ENCODE measurements at places on chromosomes 1 and 21.

GRCh38 chr1:205183676-205184335 lies 27.7 kb downstream of the DSTYK start:
- no peak overlapping the region for H3K27ac ChIP-seq
- DNase-seq, result no peak
- no peaks in the 10 kb centered on the region for H3K36me3 ChIP-seq
- H3K4me1 ChIP-seq, result peaks cover 4% of the 10 kb centered on the region
- H3K4me3 ChIP-seq, result no peak overlapping the region
- H3K27me3 ChIP-seq, result no peaks in the 10 kb centered on the region

- H3K36me3 ChIP-seq, result no peaks in the 10 kb centered on the region
- DNase-seq, result no peak
- H3K27me3 ChIP-seq, result peaks cover 11% of the 10 kb centered on the region
- H3K4me1 ChIP-seq, result no peaks in the 10 kb centered on the region
Observed at GRCh38 chr1:100851726-100852125, 42.9 kb downstream of the EXTL2 start.

GRCh38 chr1:181898773-181899172 lies 162.7 kb downstream of the ZNF648 start:
- no peaks in the 10 kb centered on the region for H3K36me3 ChIP-seq
- no peak overlapping the region for H3K4me3 ChIP-seq
- H3K27me3 ChIP-seq, result no peaks in the 10 kb centered on the region
- no peak overlapping the region for H3K27ac ChIP-seq
- DNase-seq, result no peak
- H3K4me1 ChIP-seq, result no peaks in the 10 kb centered on the region

DNA sequence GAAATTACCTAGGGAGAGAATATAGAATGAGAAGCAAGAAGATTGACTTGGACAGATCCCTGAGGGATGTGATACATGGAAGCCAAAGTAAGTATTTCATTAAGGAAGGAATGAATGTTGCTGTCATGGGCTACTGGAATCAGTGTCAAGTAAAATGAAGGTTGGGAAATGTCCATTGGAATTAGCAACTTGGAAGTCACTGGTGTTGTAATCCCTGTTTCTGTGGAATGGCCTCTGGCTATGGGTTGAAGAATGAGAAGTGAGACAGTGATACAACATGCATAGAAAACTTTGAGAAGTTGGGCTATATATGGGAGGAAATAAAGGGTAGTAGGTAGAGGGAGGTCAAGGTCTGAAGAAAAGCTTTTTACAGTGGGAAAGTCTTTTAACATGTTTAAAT lies 54.7 kb downstream of the CCDC18 start:
- H3K4me1 ChIP-seq, result no peaks in the 10 kb centered on the region
- DNase-seq, result no peak
- H3K36me3 ChIP-seq, result no peaks in the 10 kb centered on the region

DNA sequence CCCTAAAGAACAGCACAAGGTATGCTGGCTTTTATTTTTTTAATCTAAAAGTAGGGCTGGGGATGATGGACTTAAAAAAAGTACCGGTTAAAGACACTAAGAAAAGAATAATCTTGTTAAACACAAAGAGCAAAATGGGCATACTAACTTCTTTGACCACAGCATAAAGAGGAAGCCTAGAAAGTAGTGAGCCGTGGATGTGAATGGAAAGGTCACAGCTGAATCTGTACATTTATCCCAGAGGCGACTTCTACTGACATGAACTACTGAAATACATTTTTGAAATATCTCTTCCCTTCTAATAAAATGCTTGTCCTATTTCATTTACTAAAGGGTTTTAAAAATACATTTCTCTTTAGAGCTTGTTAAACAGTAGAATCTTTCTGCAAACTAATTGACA lies 140.7 kb downstream of the SLC45A1 start:
- no peaks in the 10 kb centered on the region for H3K27me3 ChIP-seq
- no peak overlapping the region for H3K4me3 ChIP-seq
- H3K36me3 ChIP-seq, result no peaks in the 10 kb centered on the region
- H3K4me1 ChIP-seq, result peaks cover 4% of the 10 kb centered on the region
- DNase-seq, result no peak

GRCh38 chr1:221813887-221814286 lies 72.0 kb upstream of the DUSP10 start:
- H3K4me1 ChIP-seq, result no peaks in the 10 kb centered on the region
- no peak overlapping the region for H3K27ac ChIP-seq
- no peaks in the 10 kb centered on the region for H3K36me3 ChIP-seq
- no peak overlapping the region for H3K4me3 ChIP-seq
- H3K27me3 ChIP-seq, result no peaks in the 10 kb centered on the region
- DNase-seq, result no peak

GRCh38 chr1:202571719-202572339 lies 138.4 kb downstream of the SYT2 start:
- H3K27me3 ChIP-seq, result no peaks in the 10 kb centered on the region
- H3K36me3 ChIP-seq, result no peaks in the 10 kb centered on the region
- DNase-seq, result no peak
- H3K4me1 ChIP-seq, result peaks cover 6% of the 10 kb centered on the region
- no peak overlapping the region for H3K4me3 ChIP-seq

GRCh38 chr1:22018583-22019559 lies 17.4 kb downstream of the CELA3A start:
- no peaks in the 10 kb centered on the region for H3K4me1 ChIP-seq
- H3K27me3 ChIP-seq, result no peaks in the 10 kb centered on the region
- no peak overlapping the region for H3K4me3 ChIP-seq
- no peak overlapping the region for H3K27ac ChIP-seq
- H3K36me3 ChIP-seq, result no peaks in the 10 kb centered on the region

GRCh38 chr21:19523061-19523460 lies 1119.5 kb upstream of the TMPRSS15 start:
- no peaks in the 10 kb centered on the region for H3K36me3 ChIP-seq
- H3K27ac ChIP-seq, result no peak overlapping the region
- no peak for DNase-seq
- no peaks in the 10 kb centered on the region for H3K4me1 ChIP-seq
- no peaks in the 10 kb centered on the region for H3K27me3 ChIP-seq
- no peak overlapping the region for H3K4me3 ChIP-seq

GRCh38 chr1:170836141-170836540 lies 99.2 kb upstream of the MROH9 start:
- no peaks in the 10 kb centered on the region for H3K36me3 ChIP-seq
- DNase-seq, result no peak
- no peak overlapping the region for H3K4me3 ChIP-seq

- no peak for DNase-seq
- H3K27me3 ChIP-seq, result no peaks in the 10 kb centered on the region
- H3K4me3 ChIP-seq, result no peak overlapping the region
- no peaks in the 10 kb centered on the region for H3K4me1 ChIP-seq
Observed at GRCh38 chr1:182811975-182812722, 22.6 kb downstream of the NPL start.

DNA sequence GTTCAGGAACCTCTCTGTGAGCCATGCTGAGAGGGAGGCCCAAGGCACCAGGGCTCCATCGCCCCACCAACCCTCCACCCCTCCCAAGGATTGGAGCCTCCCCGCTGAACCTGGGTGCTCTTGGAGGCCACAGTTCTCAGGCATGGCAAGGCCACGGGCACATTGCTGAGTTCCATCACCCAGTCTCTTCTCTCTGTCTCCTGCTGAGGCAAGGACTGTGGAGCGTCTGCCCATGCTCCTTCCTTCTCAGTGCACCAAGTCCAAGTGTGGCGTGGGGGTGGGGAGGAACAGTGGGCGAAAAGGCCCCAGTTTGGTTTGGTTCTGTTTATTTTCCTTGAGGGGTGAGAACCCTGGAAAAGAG lies 2.8 kb upstream of the KNCN start:
- H3K4me3 ChIP-seq, result no peak overlapping the region
- H3K4me1 ChIP-seq, result peaks cover 2% of the 10 kb centered on the region

- no peak overlapping the region for H3K27ac ChIP-seq
- H3K27me3 ChIP-seq, result no peaks in the 10 kb centered on the region
- H3K4me3 ChIP-seq, result no peak overlapping the region
Observed at GRCh38 chr1:170698301-170699275, 34.7 kb downstream of the PRRX1 start.

GRCh38 chr1:47067097-47067594 lies at the start of gene CYP4Z1:
Gene CYP4Z1, plus strand, starts transcription at chr1:47067231. Its CDS starts 260 bp downstream, at chr1:47067491.
- H3K4me1 ChIP-seq, result no peaks in the 10 kb centered on the region
- DNase-seq, result no peak
- no peak within 1 kb of the TSS for H3K27ac ChIP-seq

DNA sequence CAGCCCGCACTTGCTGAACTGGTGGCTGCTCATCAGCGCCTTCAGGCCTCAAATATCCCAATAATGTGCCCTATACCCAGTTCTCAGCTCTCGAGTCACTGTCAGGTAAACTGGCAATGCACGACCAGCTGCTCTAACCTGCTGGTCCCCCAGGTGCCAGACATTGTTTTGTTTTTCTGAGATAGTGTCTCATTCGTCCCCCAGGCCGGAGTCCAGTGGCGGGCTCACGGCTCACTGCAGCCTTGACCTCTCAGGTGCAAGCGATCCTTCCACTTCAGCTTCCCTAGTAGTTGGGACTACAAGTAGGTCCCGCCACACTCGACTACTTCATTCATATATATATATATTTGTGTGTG lies 1.0 kb upstream of the NADK start:
- H3K27ac ChIP-seq, result no peak overlapping the region
- no peaks in the 10 kb centered on the region for H3K36me3 ChIP-seq
- DNase-seq, result no peak
- H3K27me3 ChIP-seq, result no peaks in the 10 kb centered on the region

DNA sequence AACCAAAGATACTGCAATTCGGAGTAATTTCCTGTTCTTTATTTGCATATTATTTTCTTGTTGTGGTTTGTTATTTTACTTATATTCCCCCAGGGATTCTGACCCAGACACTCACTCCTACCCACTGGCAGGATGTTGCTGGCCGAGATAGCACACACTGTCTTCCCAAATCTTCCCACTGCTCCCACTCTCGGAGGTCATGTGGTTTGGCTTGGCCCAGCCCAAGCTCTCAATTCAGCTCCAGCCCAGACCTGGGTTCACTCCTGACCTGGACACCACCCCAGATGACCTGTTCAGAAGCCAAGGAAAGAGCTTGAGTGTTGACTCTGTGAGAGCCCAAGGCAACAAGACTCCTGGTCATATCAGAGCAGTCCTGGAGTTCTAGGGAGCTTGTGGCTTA lies 1.2 kb upstream of the FAM43B start:
- no peak overlapping the region for H3K27ac ChIP-seq
- peaks cover 46% of the 10 kb centered on the region for H3K27me3 ChIP-seq
- DNase-seq, result no peak
- no peak overlapping the region for H3K4me3 ChIP-seq
- no peaks in the 10 kb centered on the region for H3K36me3 ChIP-seq

DNA sequence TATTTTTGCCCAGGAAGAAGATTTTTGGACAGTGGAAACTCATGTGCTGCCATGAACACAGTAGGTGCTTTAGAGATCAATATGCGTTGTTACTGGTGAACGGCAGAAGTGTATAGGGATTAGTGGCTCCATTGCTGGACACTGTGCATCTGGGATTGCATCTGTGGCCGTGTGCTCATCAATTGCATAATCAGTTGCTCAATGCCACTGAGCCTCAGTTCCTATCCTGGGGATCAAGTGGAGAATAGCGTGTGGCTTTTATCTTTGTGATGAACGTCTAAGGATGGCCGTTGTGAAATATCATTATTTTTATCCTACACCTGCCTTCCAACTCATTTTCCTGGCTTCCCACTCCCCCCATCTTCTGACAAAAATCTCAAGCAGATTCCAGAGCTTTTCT lies 5.4 kb downstream of the TNN start:
- no peak for DNase-seq
- no peak overlapping the region for H3K27ac ChIP-seq
- H3K4me3 ChIP-seq, result no peak overlapping the region
- H3K36me3 ChIP-seq, result no peaks in the 10 kb centered on the region
- peaks cover 15% of the 10 kb centered on the region for H3K4me1 ChIP-seq

DNA sequence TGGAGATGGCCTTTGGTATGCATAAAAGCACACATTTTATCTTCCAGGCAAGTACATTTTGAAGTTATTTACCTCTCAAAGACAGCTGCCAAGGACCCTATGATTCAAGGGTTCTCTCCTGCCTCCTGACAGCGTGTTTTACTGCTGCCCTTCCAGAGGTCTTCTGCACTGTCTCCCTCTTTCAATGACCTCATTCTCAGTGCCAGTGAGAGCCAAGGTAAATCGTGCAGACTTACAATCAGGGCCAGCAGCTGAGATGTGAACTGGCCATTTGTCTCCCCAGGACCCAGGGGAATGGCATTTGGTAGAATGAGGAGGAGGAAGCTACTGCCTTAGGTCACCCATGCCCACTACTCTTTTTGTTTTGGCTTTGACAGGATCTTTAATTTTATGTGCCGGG lies 84.2 kb upstream of the FGGY start:
- no peak overlapping the region for H3K4me3 ChIP-seq
- no peak for DNase-seq
- no peaks in the 10 kb centered on the region for H3K36me3 ChIP-seq
- H3K27ac ChIP-seq, result no peak overlapping the region

- H3K27me3 ChIP-seq, result no peaks in the 10 kb centered on the region
- H3K4me3 ChIP-seq, result peak overlapping the region; percentile 74
Observed at GRCh38 chr1:23692308-23692871, 784 bp downstream of the RPL11 start.

DNA sequence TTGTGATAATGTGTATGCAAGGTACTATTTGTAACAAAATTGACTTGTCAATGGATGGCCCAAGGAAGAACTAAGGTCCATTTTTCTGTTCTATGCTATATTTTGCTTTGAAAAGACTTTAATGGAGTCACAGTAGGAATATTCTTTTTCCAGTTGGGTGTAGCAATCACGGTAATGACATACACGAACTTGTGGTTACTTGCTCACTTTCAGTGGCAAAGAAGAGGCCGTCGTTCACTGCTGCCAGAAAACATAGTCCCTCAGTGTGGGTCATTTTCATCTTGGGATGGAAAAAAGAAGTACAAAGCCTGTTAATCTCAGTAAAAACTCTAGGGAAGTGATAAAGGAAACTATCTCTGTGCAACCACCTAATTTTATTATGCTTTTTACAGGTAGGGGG lies 47.8 kb upstream of the LAMC2 start:
- no peak overlapping the region for H3K4me3 ChIP-seq
- no peak overlapping the region for H3K27ac ChIP-seq
- peaks cover 9% of the 10 kb centered on the region for H3K36me3 ChIP-seq
- no peaks in the 10 kb centered on the region for H3K4me1 ChIP-seq
- DNase-seq, result no peak

- no peaks in the 10 kb centered on the region for H3K36me3 ChIP-seq
- no peak for DNase-seq
- no peaks in the 10 kb centered on the region for H3K27me3 ChIP-seq
- no peak overlapping the region for H3K27ac ChIP-seq
Observed at GRCh38 chr21:41186755-41187536, 19.0 kb downstream of the BACE2 start.

DNA sequence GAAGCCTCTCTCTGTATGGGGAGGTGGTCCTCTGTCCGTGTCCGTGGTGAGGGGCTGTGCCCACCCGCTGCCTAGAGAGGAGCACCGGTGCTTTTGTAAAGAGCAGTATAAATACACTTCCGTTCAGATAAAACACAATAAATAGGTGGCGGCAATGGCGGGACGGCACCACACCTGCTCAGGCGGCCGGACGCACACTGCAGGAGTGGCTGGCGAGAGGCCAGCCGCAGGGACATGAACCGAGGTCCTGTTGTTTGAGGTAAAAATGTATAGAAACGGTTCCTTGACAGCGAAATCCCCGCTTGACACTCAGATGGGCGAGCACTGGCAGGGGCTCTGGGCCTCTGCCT lies 40.8 kb downstream of the KRTAP10-1 start:
- H3K4me1 ChIP-seq, result no peaks in the 10 kb centered on the region
- no peak overlapping the region for H3K4me3 ChIP-seq
- no peak for DNase-seq
- H3K36me3 ChIP-seq, result no peaks in the 10 kb centered on the region
- H3K27ac ChIP-seq, result no peak overlapping the region
- H3K27me3 ChIP-seq, result no peaks in the 10 kb centered on the region

GRCh38 chr1:178946855-178947676 lies 76.2 kb upstream of the ANGPTL1 start:
- no peak overlapping the region for H3K4me3 ChIP-seq
- no peaks in the 10 kb centered on the region for H3K27me3 ChIP-seq
- DNase-seq, result no peak
- H3K36me3 ChIP-seq, result no peaks in the 10 kb centered on the region
- 0 out of 2 replicates have a peak, but pooled peaks cover 1% of the 10 kb centered on the region for H3K4me1 ChIP-seq
